Left lobe of liver (tissue), 2 donors: ENCODE measurements at places on chromosomes 6 and 20. TPM values are rescaled to one million over a fixed set of nuclear protein-coding genes. Genes with fewer than 3 reads are reported as not detected.

- DNase-seq, result no peak
These were observed 3.3 kb downstream of the ENTPD6 start for GRCh38 chr20:25198663-25199383.

DNA sequence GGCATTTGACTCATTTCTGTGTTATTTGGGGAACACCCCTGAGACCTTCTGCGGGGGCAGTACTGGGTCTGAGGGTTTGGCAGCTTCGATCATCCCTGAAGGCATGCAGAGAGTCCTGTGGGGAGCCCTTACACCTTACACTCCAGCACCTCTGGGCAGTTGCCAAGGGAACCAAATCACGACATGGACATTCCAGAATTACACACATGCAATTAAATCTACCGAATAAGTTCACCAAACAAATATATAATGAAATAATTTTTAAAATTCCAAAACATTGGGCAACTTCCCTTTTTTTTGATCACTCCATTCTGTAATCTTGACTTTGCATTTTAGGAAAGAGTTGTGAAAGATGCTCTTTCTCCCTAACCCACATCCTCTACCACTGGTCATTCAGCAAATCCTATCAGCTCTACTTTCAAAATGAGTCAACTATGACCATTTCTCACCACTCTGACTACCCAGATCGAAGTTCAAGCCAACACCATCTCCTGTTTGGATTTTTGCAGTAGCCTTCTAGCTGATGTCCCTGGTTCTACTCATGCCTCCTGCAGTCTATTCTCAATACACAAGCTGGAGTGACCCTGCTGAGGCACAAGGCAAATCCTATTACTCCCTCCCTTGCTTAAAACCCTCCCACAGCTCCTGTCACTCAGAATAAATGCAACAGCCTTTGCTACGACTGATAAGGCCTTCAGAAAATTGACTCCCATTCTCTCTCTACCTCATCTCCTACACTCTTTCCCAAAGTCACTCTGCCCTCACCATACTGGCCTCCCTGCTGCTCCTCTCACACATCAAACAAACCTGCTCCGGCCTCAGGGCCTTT is 533.3 kb downstream of the HACE1 start:
- DNase-seq, result no peak

GRCh38 chr20:46299078-46299477 is 9.2 kb downstream of the CDH22 start:
- DNase-seq, result no peak

GRCh38 chr6:19705606-19706005 is 131.6 kb upstream of the ID4 start:
- no peak for DNase-seq

- DNase-seq, result peak; percentile 64
These were observed 89.1 kb upstream of the PHACTR3 start for GRCh38 chr20:59515013-59515905.

GRCh38 chr6:18327626-18328025 is 59.5 kb upstream of the RNF144B start:
- DNase-seq, result no peak

DNA sequence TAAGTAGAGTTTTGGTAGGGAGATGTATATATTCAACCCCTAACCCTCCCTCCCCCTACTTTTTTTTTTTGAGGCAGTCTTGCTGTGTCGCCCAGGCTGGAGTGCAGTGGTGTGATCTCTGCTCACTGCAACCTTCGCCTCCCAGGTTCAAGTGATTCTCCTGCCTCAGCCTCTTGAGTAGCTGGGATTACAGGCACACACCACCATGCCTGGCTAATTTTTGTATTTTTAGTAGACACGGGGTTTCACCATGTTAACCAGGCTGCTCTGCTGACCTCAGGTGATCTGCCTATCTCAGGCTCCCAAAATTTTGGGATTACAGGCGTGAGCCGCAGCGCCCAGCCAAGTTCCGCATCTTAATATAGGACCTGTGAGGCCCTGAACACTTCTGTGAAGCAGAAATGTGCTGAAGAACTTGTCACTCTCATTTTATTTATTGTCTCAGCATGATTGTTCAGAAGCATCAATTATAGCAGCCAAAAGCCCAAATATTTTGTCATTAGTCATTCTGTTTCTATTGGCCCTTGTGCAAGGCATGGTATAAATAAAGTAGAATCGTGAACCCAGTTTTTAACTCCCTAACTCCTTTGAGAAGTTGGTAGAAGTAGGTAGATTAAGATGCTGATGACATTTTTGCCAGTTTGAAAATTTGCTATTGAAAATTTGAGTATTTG is 19.4 kb downstream of the DSTN start:
- no peak for DNase-seq

- DNase-seq, result no peak
These were observed 69.0 kb upstream of the UST start for GRCh38 chr6:148677594-148678476.

- no peak for DNase-seq
These were observed 148.1 kb downstream of the ZFAND3 start for GRCh38 chr6:37967651-37968050.

The HLA-DMB gene
- 2.6 TPM for total RNA-seq

The EPPIN gene
- total RNA-seq, result not detected
